G401 (cell line): ENCODE measurements at places on chromosomes 4 and X.
A peak's percentile ranks its signal among the peaks of the same experiment; 100 is the strongest.

GRCh38 chrX:56744996-56745395 is 16.0 kb downstream of the NBDY start:
- no peak for DNase-seq

- no peak for DNase-seq
Measured at GRCh38 chr4:82358847-82359246, 14.9 kb downstream of the HNRNPD start.

- DNase-seq: no peak
Measured at GRCh38 chrX:72475952-72476668, 96.5 kb downstream of the HDAC8 start.

DNA sequence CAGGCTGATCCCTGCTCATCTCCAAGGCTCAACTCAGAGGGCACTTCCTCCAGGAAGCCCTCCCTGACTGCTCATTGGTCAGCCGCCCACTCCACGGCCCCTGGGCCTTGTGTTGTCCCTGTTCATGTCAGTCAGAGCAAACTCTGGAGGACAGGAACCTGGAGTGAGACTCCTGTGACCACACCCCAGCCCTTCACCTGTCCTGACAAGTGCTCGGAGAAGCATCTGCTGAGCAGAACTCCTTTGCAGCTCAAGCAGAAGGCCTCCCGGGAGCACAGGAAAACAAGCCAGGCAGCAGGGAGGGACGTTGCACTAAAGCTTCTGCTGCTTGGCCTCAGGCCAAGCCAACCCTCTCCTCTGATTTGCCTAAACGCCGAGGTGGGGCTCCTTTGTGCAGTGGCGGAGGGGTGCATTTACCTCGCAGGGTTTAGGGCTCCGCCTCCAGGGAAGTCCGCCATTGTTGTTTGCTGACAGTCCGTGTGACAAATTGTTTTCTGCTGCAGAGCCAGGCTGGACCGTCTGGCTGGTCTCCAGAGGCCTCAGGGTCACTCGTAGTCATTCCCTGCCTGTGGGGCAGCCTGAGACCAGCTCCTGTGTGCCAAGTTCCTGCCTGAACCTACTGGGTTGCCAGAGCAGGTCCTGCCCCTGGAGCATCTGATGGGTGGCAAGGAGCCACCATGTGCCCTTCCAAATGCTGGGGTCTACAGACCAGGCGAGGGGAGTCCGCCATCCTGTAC is 61.8 kb downstream of the C4orf50 start:
- DNase-seq: peak; percentile 18

DNA sequence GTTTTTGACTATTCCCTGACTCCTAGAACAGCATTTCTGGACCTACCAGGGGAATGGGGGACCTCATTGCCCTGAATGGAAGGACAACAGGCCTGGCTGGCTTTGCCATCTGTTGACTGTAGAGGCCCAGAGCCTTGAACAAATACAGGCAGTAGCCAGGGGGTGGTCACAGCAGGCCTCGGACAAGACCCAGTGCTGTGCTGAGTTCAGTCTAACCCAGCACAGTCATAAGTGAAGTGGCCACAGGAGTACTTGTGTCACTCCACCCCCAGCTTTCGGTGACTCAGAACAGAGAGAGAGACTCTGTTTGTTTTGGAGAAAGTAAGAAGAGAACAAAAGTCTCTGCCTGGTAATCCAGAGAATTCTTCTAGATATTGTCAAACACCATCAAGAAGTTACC is 310.0 kb downstream of the PRR32 start:
- no peak for DNase-seq

GRCh38 chrX:154300816-154301215 is 5.2 kb downstream of the TKTL1 start:
- DNase-seq: no peak

DNA sequence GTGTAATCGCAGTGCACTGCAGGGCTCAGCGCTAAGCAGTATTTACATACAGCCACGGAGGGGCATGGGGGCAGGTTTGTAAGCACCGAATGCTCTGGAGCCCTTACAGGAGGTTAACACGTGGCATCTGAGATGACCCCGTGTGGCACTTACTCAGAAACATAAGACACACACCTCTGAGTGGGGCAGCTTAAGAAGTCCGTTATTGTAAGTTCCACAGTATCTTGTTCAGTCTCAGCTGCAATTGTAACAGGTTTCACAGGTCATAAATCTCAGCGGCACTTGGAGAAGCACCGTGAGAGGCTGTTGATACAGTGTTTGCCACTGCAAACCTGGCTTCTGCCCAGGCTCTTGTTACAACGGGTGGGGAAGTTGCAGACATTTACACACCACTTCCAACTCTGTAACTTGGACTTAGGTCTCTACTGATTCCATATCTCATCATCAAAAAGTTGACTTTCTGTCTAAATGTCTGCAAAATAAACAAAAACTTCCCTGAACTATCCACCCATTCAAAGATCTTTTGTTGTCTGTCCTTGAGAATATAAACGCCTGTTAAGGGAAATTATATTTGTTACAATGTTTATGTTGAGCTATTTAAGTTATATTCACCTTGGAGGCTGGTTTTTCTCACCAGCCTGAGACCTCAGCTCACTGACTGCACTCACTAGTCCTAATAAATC is 10.3 kb downstream of the CPLX1 start:
- no peak for DNase-seq

- DNase-seq: no peak
Measured at GRCh38 chrX:48696909-48697727, 584 bp downstream of the SUV39H1 start.

GRCh38 chrX:107894038-107894437 is 68.4 kb downstream of the MID2 start:
- DNase-seq: peak; percentile 26

- DNase-seq: no peak
Measured at GRCh38 chrX:9745417-9746115, 20.1 kb downstream of the GPR143 start.

DNA sequence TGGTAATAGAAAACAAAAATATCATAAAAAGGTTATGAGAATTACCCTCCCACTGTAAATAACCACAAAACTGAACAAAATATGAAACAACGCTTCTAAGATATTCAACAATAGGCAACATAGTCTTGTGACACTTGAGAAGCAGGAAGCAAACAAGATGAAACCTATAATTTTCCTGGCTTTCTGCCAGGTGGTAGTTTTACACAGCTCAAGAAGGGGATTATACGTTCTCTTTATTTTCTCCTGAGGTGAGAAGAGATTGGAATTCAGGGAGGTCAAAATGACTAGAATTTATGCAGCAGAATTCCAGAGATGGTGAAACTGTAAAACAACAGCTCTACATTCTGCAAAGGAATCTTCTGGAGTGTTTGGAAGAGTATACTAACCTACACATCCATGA is 186.0 kb downstream of the HHIP start:
- DNase-seq: no peak

DNA sequence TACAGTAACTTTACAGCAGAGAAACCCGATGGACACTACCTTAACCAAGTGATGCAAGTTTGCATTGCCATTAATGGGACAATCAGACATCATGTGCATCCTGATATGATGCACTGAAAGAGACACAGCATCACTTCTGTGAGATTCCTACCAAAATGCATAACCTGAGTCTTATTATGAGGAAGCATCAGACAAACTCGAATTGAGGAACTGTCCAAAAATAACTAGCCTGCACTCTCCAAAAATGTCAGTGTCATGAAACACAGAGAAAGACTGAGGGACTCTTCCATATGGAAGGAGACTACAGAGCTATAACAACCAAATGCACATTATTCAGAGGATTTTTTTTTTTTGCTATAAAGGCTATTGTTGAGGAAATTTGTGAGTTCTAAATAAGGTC is 66.6 kb upstream of the IQSEC2 start:
- DNase-seq: no peak

DNA sequence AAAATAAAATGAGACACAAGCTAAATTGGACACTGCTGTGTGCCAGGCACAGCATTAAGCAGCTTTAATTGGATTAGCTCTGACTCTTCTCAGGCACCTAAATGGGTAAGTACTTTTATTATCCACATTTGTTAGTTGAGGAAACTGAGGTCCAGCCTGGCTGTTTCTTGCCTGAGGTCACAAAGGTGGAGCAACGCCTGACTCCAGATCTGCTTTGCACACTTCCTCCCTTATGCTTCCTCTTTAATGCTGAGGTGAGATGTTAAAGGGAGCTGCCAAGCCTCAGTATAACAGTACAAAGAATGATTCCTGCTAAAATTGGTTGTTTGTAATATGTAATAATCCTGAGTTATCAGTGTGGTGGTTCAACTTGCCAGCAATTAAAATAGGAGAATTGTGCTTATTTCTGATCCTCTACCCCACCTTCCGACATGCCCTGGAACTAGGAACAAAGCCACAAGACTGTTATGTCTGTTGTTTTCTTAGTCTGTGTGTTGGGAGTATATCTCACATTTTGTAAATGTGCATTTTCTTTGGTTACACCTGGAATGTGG is 74.4 kb downstream of the AFF1 start:
- no peak for DNase-seq

GRCh38 chrX:1106478-1107210 is 105.8 kb downstream of the CRLF2 start:
- DNase-seq: no peak

DNA sequence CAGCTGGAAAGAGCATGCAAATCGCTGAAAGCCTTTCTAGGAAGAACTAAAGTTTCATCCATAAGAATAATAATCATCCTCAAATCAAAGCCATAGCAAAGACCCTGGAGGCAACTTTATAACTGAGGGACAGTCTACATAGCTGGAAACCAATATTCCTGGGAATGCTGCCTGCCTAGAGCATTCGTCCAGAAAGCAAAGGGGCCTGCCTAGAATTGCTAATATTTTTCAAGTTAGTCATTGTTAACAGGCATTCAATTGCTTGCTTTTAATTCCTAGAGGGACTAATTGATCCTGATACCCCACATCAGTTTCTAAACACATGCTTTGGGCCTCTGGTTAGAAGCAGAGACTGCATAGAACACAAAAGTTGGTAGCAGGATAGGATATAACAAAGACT is 4.2 kb upstream of the PPARGC1A start:
- DNase-seq: no peak
